ENCODE measurements at places on chromosomes 13 and 19. TPM values are rescaled to one million over a fixed set of nuclear protein-coding genes. Genes with fewer than 3 reads are reported as not detected.

LRRC63 gene
- not detected for total RNA-seq

GRCh38 chr13:111186305-111186935, 71.3 kb downstream of the ARHGEF7 start:
- no peak for DNase-seq

- DNase-seq, result no peak
These were observed 1135.0 kb downstream of the SLITRK1 start for GRCh38 chr13:82747291-82747690.

- no peak for DNase-seq
These were observed 303.3 kb downstream of the POU4F1 start for GRCh38 chr13:78299832-78300623.

GRCh38 chr19:45863840-45864628, at the start of gene FOXA3:
Gene FOXA3 (plus strand): TSS chr19:45864326. CDS start chr19:45864457, 131 bp downstream.
- no peak for DNase-seq

- DNase-seq, result no peak
These were observed at the start of gene TNFSF11 for GRCh38 chr13:42574011-42574410. Gene TNFSF11 (plus strand): TSS chr13:42574152. CDS start chr13:42574304, 152 bp downstream.

DNA sequence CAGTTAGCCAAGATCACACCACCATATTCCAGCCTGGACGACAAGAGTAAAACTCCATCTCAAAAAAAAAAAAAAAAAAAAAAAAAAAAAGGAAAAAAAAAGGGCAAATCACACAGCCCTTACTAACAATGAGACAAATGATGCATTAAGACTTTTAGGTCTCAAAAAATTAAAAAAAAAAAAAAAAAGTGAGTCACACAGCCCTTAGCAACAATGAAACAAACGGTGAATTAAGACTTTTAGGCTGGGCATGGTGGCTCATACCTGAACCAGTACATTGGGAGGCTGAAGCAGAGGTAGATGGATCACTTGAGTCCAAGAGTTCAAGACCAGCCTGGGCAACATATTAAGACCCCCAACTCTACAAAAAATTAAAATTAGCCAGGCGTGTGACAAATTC, 32.4 kb upstream of the EIF3G start:
- DNase-seq, result no peak

MTRF1 gene
- total RNA-seq, result 7.2 TPM

DNA sequence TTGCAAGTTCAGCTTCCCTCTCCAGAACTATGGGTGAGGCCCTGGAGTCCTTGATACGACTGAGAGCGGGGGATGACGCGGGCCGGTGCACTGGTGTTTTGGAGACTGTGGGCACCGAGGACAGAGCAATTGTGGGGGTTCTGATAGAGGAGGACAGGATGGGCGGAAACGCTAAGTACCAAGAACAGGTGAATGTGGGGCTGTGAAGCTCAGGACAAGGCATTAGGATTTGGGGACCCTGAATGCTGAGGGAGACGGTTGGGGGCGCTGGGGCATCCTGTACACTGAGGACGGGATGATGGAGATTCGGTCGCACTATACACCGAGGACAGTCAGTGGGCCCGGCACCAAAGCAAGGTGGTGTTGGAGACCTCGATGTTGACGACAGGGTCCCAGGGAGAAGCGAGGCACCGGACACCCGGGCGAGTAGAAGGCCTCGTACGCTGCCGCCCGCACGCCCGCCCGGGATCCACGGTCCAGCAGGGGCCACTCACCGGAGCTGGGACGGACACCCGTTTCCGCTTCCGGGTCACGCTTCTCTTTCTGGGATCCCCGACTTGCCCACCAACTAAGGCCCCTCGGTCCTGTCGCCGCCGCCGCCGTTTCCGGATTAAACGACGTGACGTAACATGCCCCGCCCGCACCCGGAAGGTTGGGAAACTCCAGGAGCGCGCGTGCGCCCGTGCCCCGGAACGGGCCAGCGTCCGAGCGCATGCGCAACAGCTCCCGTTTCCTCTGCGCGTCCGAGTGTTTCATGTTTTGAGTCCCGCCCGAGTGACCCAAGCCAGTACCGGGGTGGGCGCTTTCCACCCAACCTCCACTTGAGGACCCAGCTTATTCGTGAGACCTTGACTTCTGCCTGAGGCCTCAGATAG, at the start of gene CHMP2A:
TSS of gene CHMP2A (minus strand) at position 612 of the 875 bp plus-strand sequence. CDS start 893 bp downstream, outside the sequence.
- DNase-seq, result peak; percentile 91

- no peak for DNase-seq
These were observed 79.6 kb downstream of the TEX26 start for GRCh38 chr13:31011901-31012654.

ADPRHL1 gene
- total RNA-seq, result 0.25 TPM

CYP4F2 gene
- total RNA-seq, result not detected

DNA sequence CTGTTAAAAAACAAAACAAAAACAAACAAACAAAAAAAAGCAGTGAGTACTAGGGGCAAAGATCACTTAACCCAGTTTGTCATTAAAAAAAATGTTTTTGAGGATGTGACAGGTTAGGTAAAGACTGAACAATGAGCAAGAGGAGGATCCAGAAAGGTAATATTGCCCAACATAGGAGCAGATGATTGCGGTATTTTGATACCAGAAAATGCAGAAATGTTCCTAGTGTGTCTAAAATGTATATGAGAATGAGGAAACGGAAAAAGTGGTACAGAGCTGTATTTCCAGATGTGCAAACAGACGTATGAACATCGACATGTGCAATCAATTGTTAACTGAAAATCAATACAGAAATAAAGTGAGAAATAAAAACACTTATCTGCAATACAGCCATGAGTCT, 4.9 kb upstream of the LILRA4 start:
- DNase-seq, result no peak

ZNF587B gene
- 13.5 TPM for total RNA-seq

DNA sequence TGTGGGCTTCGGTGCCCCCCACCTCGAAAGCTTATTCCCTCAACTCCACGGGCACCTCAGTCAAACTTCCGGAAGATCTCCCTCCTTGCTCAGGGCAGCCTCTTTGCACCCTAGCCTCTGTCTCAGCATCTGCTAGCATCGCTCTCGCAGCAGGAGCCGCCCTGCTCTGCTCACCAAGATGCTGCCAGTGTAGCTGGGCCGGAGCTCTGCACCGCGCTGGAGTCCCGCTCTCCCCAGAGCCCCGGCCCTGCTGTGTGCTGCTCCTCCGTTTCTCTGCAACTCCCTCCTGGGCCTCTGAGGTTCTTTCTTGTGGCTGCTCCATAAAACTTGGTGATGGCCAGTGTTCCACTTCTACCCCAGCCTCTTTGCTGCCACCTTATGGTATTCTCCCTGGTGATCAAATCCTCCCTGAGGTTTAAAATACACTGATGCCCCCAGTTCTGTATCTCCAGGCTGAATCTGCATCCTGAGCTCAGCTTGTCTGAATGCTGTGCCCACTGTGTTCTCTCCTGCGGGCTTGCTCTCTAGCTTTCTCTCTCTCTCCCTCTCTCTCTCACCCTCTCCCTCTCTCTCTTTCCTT, 198.0 kb downstream of the UQCRFS1 start:
- no peak for DNase-seq

NCCRP1 gene
- not detected for total RNA-seq

LGALS7 gene
- total RNA-seq, result not detected

DNA sequence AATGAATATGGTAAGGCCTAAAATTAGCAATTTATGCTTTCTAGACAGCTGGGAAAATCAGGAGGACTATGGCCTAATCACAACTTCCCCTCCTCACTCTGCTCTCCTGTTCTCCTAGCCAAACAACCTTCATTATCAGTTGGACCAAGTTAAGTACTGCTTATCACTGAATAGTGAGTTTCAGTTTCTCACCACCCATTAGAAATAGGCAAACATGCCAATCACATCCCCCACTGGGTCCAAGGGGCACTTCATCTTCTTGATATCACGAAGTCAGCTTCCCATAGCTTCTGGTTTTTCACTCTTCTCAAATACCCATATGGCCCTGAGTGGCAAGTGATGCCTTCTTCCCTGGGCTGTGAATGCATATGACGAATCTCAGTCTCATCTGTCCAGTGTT, 689.6 kb downstream of the SLITRK5 start:
- DNase-seq, result no peak

DNA sequence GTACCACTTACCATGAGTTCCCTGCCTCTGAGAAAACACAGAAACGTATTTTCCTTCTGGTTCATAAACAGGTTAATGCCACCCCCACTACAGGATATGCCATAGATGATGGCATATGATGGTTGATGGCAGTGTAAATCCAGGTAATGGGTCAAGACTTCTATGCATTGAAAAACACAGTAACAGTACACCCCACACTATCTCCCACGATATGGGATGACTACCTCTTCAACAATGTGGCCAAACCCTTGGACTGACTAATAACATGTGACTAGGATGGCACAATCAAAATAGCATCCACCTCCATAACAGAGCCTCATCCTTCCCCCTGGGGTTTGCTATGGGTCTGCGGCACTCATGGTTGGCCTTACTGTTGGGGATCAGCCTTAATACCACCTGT, 22.0 kb downstream of the ZNF235 start:
- DNase-seq, result no peak

POMP gene
- total RNA-seq, result 97.4 TPM

DNA sequence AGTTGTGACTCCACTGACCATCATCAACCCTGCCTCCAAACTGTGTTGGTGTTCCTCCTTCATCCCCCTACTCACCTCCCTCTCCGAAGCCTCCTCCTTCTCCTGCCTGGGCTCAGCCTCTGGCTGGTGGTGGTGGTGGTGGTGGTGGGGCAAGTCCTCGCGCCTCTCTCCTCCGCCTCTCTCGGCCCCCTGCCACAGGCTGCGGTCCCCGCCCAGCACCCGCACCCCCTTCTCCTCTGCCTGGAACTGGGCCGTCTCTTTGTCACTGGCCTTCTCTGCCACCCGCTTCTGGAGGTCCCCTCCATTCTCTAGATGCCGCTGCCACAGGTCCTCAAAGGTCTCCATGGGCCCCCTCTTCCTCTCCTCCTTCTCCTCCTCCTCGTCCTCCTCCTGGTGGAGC, 1.5 kb downstream of the CCER2 start:
- DNase-seq, result no peak

GRCh38 chr19:34600366-34600765, 76.6 kb downstream of the SCGB2B2 start:
- DNase-seq, result no peak

GRCh38 chr13:28658539-28658795, 463 bp upstream of the POMP start:
- DNase-seq, result no peak

DNA sequence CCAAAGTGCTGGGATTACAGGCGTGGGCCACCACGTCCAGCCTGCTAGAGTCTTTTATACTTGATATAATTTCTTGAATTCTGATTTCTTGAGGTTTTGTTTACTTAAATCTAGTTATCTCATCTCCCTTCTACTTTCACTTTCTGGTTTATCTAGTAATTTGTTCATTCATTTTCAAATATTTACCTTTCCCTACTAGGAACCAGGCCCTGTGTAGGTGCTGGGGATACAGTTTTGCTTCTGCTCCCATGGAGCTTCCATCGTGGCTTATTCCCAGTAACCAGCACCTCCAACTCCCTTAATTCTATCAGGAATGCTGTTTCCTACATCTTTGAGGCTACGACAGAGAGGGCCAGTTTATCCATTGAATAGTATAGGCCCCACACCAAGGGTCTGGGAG, 24.1 kb upstream of the TRIM13 start:
- DNase-seq, result no peak

CEACAM7 gene
- 0.39 TPM for total RNA-seq

DNA sequence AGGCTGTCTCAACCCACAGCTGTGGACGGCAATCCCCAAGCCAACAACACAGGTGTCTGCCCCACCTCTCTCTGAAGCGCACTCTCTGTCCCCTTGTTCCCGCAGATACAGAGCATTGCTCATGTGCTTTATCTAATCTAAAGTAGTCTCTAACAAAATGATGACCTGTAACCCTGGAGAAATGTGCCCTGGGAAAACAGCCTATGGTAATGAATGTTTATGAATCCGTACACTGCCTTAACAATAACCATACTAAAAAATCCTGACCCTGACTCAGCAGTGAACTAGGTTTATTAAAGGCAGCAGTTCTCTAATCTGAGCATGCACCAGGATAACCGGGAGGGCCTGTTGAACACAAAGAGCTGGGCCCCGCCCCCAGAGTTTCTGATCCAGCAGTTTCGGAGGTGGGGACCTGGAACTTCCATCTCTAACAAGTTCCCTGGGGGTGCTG, 50.7 kb upstream of the SLC15A1 start:
- DNase-seq, result no peak

GRCh38 chr19:55620410-55621204, 3.8 kb downstream of the ZNF784 start:
- no peak for DNase-seq

DNA sequence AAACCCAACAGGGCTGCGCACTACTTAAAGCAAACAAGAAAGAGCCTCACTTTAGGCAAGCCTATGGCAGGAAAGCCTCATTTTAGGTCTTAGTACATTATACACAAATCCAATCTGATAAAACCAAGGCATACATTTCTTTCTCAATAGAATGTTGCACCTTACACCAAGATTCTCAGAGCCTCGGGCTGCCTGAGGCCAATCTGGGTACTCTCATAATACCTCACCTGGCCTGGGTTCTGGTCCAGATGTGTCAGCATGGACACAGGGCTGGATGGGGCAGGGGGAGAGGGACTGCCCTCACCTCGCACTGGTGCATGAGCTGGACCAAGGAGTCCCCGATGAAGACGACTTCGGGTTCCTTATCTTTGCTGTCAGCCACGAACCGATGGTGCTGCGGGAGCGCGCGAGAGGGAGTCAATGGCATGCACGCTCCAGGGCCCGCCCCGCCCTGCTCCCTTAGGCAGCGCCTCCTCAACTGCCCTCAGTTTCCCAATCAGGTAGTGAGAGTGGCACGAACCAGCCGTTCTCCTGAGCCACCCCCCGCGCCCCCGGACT, at the start of gene PRR19:
TSS of gene PRR19 (plus strand) at position 487 of the 558 bp plus-strand sequence. CDS start 7,453 bp downstream, outside the sequence.
- DNase-seq, result no peak

CEACAM5 gene
- not detected for total RNA-seq

DNA sequence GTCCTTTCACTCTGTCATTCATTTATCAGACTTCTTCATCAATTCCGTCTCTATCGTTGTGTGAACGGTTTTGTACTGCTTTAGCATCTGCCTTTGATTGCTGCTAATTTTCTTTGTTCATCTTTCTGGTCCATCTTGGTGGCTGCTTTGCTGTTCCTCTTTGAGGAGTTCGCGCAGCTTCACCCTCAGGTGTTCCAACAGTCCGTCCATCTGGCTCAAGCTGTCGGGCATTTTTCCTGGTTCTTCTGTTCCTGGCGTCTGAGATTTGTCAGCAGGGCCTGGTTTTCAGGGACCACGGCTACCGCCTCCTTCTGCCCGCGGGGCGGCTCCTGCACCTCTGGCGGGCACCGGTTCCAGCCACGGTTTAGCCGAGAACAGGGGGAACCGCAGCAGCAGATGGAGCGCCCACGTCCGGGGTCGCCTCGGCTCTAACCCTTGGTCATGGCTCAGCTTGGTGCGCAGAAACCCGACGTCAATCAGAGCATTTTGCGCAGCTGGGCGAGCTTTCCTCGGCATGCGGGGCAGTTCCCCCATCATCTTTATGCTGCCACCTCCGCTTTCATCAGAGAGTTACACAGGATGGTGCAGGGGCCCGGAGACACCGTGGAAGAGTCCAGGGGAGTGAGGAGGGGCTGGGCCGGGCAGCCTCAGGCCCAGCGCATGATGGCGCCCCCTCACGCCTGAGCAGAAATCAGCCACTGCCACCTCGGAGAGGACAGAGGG, 89.5 kb downstream of the ZNF100 start:
- DNase-seq, result no peak

Data from dermis microvascular lymphatic vessel endothelial cell (primary cell).